ENCODE measurements at places on chromosomes 11 and 22.

DNA sequence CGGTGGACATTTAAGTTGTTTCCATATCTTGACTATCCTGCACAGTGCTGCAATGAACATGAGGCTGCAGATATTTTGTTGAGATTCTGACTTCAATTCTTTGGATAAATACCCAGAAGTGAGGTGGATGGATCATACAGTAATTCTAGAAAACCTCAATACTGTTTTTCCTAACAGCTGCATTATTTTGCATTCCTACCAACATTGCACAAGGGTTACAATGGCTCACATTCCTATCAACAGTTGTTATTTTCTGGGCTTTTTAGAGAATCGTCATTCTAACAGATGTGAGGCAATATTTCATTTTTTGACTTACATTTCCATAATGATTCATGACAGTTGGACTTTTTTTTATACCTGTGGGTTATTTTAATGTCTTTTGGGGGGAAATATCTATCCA, 716.9 kb upstream of the ANO3 start:
- no peak for DNase-seq

GRCh38 chr11:76248210-76248609, 41.9 kb upstream of the WNT11 start:
- no peak for DNase-seq

- no peak for DNase-seq
Observed at GRCh38 chr22:29308148-29308790, 1.8 kb downstream of the GAS2L1 start.

DNA sequence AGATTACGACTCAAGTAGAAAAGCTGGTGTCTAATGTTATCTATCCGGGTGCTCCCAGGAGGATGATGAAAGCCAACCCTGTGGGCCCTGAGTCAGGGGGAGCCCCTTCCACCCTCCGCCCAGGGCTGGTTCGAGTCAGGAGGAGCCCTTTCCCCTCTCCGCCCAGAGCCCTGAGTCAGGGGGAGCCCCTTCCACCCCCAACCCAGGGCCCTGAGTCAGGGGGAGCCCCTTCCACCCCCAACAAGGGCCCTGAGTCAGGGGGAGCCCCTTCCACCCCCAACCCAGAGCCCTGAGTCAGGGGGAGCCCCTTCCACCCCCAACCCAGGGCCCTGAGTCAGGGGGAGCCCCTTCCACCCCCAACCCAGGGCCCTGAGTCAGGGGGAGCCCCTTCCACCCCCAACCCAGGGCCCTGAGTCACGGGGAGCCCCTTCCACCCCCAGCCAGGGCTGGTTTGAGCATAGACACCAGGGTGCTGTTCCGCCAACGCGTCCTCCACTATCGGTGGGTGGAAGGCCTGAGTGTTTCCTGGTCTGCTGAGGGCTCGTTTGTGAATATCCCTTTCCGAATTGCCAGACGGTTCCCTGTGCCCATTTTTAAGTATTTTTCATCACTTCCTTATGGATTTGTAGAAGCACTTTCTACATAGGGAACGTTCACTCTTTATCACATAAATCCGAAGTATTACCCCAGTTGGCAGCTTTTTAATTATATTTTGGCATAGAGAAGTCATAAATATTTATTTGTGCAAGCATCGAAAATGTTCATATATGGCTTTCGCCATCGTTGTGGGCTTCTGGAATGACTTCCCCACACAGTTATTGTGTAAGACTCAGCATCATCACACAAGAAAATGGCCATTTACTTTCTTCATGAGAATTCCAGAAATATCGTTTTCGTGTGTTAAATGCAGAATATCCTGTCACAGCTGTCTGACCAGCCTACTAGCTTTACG, 380.6 kb downstream of the BRD1 start:
- DNase-seq, result no peak

DNA sequence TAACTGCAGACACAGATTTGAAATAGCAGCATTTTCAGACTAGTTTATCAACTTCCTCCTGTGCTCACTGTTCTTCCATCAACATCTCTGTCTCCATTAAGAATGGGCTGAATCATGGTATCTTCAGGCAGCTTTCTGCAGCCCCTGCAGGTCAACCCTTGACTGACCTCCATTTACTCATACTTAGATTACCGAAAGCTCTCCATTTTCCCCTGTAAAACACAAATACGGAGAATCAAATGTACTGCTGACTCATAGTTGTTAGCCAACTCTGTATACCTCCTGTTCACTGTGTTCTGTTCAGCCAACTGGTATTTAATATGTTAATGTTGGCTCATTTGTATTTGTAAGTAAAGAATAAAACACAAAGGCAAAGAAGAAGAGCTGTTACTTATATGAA, 364.0 kb downstream of the CASP12 start:
- DNase-seq, result no peak

DNA sequence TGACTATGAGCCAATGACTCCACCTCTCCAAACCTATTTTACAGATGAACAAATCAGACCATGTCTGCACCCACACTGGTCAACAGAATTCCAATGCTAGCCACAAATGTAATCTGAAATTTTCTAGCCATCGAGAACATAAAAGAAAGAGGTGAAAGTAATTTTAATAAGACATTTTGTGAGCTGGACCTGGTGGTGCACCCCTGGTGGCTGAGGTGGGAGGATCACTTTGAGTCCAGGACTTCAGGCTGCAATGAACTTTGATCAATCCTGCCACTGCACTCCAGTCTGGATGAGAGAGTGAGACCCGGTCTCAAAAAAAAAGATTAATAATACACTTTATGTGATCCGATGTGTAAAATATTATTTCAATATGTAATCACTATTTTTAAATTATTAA, 9.4 kb upstream of the RNF185 start:
- no peak for DNase-seq

GRCh38 chr11:56843816-56844215, 95.3 kb upstream of the OR9G4 start:
- DNase-seq, result no peak
